ENCODE measurements at places on chromosomes 7 and 10.

DNA sequence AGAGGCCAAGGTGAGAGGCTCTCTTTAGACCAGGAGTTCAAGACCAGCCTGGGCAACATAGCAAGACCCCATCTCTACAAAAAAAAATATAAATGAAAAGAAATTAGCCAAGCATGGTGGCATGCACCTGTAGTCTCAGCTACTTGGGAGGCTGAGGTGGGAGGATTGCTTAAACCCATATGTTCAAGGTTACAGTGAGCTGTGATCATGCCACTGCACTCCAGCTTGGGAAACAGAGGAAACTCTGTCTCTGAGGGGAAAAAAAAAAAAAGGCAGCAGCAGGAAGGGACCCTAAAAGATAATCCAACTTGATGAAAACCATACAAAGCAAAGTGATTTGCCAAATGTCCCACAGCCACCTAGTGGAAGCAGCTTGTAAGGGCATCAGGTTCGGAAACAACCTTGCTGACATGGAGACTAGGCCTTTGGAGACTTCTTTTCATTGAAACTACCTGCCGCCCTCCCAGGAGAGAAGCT is 15.6 kb upstream of the PBLD start:
- peak; percentile 82 for DNase-seq

- DNase-seq = peak; percentile 57
Observed at GRCh38 chr7:24406053-24406788, 122.2 kb downstream of the NPY start.

DNA sequence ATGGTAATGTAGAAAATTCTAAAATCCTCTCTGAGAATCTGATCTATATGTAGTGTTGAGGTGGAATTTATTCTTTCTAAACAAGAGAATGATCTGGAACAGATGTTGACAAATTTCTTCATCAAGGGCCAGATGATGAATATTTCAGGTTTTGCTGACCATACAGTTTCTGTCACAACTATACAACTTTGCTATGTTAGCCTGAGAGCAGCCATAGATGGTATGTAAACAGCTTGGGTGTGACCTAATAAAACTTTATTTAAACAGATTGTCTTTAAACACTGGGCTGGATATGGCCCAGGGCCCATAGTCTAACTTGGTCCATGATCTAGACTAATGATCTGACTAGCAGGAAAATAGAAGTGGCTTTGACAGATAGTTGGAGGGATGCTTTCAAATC is 213.6 kb upstream of the CELF2 start:
- DNase-seq = no peak

DNA sequence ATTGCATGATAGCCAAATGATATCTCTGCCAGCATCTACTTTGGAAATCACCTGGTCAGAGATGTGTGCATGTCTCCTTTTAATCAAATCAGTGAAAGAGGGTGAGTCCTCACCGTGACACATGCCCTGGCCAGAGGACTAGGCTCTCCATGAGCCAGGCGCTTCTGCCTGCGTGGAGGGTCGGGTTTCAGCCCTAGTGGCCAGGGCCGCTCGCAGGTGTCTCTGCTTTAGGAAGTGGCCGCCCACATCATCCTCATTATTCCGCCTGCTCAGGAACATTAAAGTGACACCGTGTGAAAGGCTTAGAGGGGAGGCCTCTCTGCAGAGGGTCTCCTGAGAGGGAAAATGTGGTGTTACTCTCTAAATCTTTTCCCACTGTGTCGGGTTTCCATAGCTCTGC is 173.6 kb upstream of the PRKCQ start:
- peak; percentile 81 for DNase-seq

DNA sequence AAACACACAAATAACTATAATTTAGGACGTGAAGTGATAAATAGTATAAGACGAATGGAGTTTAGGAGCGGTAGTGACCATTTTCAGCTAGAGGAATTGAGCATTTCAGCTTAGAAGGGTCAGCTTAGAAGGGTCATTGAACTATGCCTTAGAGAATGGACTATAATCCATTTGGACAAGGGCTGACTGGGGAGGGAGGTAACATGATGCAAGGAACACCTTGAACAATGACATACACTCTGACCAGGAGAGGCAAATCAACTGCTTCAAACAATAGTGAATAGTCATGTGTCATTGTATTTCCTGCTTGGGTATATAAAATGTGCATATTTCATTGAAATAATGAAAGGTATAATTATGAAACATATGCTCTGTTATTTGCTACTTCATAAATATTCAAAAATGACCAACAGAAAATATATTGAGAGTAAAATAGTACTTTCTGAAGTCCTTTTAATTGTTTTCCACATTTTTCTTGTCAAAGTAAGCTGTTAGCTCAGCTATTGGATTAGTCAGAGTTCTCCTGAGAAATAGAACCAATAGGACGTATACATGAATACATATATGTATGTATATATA is 40.5 kb upstream of the WASL start:
- DNase-seq = no peak

GRCh38 chr7:116354171-116354545 is 143.8 kb downstream of the TES start:
- no peak for DNase-seq

- peak; percentile 12 for DNase-seq
Observed at GRCh38 chr7:47415318-47416212, 166.3 kb downstream of the TNS3 start.

GRCh38 chr10:99917963-99918825 is 91.6 kb downstream of the DNMBP start:
- DNase-seq = peak; percentile 96
